ENCODE measurements at places on chromosomes 3 and 15. TPM values are rescaled to one million over a fixed set of nuclear protein-coding genes. Genes with fewer than 3 reads are reported as not detected.

GRCh38 chr15:41894791-41895463 lies 1.1 kb upstream of the SPTBN5 start:
- H3K36me3 ChIP-seq: peaks cover 36% of the 10 kb centered on the region
- H3K4me3 ChIP-seq: peak overlapping the region; percentile 26
- H3K27ac ChIP-seq: peak overlapping the region; percentile 43
- no peaks in the 10 kb centered on the region for H3K27me3 ChIP-seq

DNA sequence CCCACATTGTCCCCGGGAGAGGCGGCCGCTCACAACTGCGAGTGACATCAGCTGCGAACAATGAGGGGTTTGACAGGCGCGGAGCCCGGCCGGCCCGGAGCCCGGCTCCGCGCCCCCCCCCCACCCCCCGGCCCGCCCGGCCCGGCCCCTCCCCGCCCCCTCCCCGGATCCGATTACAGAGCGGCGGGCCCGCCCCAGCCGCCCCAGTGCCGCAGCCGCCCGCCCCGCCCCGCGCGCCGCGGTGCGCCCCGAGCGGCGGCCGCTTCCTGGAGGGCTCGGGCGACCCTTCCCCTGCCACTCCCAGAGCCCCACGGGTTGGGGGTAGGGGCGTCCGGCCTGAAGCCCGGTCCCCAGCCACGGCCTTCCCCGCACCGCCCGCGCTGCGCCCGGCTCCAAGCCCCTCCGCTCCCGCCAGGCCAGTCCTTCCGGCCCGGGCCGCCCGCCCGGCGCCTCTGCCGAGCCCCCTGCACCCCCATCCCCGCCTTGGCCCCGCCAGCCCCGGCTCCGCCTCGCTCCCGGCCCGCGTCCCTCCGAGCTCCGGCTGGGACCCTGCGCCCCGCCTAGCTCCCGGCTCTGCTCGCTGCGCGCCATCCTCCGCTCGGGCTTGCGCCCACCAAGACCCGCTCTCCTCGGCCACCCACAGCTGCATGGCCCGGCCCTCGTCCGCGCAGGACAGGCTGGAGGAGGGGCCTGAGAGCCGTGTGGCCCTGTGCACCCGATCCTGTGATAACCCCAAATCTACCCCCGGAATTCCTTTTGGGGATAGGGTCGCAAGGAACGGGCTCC lies at the start of gene PCBP4:
Gene PCBP4 (minus strand): TSS at position 71 of the 786 bp plus-strand sequence. CDS start 6,214 bp downstream, outside the sequence.
- peak within 1 kb of the TSS; percentile 98 for H3K27ac ChIP-seq
- DNase-seq: peak; percentile 74
- H3K4me1 ChIP-seq: peaks cover 51% of the 10 kb centered on the region
- H3K4me3 ChIP-seq: peak within 1 kb of the TSS; percentile 76
- no peaks in the 10 kb centered on the region for H3K36me3 ChIP-seq

DNA sequence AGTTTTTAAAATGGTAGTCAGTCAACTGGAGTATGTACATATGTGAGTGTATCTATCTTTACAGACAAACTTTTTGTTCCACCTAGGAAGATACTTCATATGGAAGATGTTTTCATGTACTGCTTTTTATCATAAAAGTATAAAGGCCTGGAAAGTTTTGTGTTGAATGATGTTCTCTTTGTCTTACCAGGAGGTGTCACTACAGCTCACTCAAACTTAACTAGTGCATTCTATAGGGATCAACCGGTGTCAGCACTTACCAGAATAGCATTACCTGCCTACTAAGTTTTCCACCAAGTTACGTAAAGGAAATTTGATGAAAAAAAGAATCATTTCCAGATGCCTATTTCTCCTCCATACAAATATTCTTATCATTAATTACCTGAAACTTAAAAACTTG lies 522.6 kb upstream of the SEMA6D start:
- no peak overlapping the region for H3K27ac ChIP-seq
- no peaks in the 10 kb centered on the region for H3K36me3 ChIP-seq
- no peaks in the 10 kb centered on the region for H3K4me1 ChIP-seq
- DNase-seq: no peak

- H3K27ac ChIP-seq: no peak overlapping the region
- H3K27me3 ChIP-seq: no peaks in the 10 kb centered on the region
- H3K4me1 ChIP-seq: peaks cover 6% of the 10 kb centered on the region
- H3K36me3 ChIP-seq: no peaks in the 10 kb centered on the region
Observed at GRCh38 chr3:132255041-132255745, 62.0 kb upstream of the ACP3 start.

CAMK2N2 gene
- total RNA-seq: not detected

DNA sequence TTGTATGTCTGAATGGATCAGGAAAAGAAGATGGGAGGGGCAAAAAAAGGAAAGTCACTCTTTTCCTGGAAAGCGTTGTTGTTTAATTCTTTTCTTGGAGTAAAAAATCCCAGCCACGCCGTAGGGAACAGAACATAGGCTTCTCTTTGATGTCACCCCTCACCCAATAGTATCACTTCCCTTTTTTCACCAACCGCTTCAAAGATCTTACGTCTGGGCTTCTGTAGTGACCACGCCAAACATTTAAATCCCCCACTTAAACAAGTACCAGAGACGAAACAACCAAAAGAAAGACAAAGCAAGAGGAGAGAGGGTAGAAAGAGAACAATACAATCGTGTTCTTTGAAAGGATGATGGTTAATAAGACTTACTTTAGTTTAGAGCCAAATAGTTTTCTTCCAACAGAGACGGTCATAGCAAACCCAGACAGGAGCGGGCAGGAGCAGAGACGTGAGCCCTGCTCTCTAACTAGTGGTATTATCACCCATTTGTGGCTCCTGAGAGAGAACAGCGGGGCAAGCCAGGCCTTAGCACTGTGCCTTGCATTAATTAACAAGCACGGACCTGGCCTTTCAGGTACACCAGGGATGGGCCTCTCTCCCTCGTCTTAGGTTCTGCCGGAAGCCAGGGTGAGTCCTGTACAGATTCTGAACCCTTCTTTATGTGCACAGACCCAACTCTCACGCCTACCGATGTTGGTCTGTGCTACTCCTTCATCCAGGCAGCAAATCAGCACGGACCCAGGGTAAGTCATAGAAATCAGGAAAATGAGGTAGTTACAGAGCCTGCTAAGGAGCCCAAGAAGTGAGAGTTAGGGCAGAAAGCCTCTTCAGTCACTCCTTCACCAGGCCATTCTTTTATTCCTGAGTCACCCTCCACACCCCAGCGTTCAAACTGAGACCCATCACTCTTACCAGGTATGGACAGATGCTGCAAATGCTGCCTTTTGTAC lies 28.2 kb upstream of the BCL6 start:
- no peak overlapping the region for H3K27ac ChIP-seq
- H3K27me3 ChIP-seq: no peaks in the 10 kb centered on the region
- no peaks in the 10 kb centered on the region for H3K4me1 ChIP-seq
- no peaks in the 10 kb centered on the region for H3K36me3 ChIP-seq
- peak; percentile 28 for DNase-seq
- H3K4me3 ChIP-seq: no peak overlapping the region
